ENCODE measurements at places on chromosomes 2 and 18.

- DNase-seq, result no peak
Measured at GRCh38 chr18:80253871-80254492, 6.7 kb upstream of the PARD6G start.

- no peak for DNase-seq
Measured at GRCh38 chr18:31241425-31241824, 76.5 kb upstream of the DSG1 start.

- DNase-seq, result no peak
Measured at GRCh38 chr2:239629926-239630617, 229.3 kb upstream of the HDAC4 start.

- DNase-seq, result no peak
Measured at GRCh38 chr2:132884292-132884691, 214.3 kb upstream of the LYPD1 start.

DNA sequence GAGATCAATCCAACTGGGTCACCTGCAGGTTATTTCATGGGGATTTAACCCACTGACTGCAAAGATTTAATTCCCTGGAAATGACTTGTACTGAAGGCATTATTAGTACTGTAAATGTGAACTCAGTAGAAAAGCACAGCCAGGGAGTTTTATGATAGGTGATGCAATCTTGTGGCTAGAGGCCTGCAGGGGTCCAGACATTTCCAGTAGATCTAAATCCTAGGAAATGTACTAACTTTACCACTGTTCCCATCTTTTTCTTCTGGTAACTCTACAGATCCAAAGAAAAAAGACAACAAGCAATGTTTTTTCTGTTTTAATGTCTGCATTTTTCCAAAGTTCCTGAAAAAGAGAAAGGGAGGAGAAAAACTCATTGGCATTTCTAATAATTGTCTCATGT lies 500.1 kb downstream of the ARHGAP15 start:
- DNase-seq, result no peak

GRCh38 chr2:172829229-172829628 lies 93.6 kb downstream of the RAPGEF4 start:
- no peak for DNase-seq

Measured in body of pancreas (tissue), 4 donors.